ENCODE measurements at places on chromosomes 1 and 21. TPM values are rescaled to one million over a fixed set of nuclear protein-coding genes. Genes with fewer than 3 reads are reported as not detected.

DNA sequence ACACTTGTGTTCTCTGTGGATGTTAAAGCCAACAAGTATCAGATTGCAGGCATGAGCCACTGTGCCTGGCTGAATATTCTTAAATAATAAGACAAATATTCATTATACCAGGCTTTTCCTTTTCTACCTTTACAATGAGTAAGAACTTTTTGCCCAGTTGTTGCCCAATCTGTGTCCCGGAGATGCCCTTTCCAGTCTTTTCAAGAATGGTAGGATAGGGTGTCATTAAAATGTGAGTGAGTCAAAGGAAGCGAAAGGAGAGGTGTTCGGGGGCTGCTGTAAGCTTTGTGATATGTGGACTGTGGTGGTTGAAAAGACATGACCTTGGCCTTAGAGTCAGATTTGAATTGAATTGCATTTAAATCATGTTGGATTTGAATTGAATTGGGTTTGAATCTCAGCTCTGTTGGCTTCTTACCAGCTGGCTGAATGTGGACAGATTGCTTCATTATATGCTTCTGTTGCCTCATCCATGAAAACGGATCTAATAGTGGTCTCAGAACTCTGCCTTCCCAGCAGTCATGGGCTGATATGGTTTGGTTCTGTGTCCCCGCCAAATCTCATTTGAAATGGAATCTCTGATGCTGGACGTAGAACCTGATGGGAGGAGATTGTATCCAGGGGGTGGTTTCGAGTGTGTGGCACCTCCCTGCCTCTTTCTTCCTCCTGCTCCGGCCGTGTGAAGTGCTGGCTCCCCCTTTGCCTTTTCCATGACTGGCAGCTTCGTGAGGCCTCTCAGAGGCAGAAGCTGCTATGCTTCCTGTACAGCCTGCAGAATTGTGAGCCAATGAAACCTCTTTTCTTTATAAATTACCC is 22.7 kb upstream of the AADACL3 start:
- no peak for DNase-seq
- H3K27me3 ChIP-seq = no peaks in the 10 kb centered on the region
- no peaks in the 10 kb centered on the region for H3K36me3 ChIP-seq
- no peak overlapping the region for H3K27ac ChIP-seq
- H3K4me1 ChIP-seq = no peaks in the 10 kb centered on the region

DNA sequence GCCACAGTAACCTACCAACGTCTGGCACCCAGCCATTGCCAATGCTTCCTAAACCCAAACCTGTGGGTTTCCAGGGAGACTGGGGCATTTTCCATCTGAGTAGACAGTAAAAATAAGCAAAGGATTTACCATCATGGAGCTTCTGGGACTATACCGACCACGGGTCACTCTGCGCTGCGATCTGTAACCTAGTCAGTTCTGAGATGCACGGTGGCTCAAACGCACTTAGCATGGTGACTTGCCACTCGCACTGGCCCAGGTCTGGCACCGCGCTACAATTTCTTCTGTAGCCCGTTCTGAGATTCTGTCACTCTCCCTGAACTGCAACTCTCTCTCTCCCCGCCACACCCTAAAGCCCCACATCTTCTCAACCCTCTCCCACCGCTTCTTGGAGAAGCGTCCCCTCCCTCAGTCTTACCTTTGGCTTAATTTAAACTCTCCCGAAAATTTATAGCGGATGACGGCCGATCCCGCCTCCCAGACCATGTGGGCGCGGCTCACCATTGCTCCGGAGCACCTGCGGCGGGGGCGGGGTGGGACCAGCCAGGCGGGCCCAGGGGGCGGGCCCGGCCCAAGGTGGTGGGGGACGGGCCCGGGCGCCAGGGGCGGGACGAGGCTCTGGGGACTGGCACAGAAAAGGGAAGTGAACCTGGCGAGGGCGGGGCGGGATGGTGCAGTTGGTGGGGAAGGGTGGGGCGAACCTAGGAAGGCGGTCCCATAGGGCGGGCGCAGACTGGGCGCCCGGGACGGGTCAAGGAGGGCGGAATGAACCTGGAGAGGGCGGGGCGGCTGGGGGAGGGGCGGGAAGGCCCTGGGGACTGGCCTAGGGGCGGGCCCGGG is 493 bp upstream of the MAP3K21 start:
- peaks cover 11% of the 10 kb centered on the region for H3K4me1 ChIP-seq
- no peak overlapping the region for H3K27ac ChIP-seq
- DNase-seq = peak; percentile 51
- no peak overlapping the region for H3K4me3 ChIP-seq
- peaks cover 53% of the 10 kb centered on the region for H3K27me3 ChIP-seq
- 0 out of 2 replicates have a peak, but pooled peaks cover 5% of the 10 kb centered on the region for H3K36me3 ChIP-seq

DNA sequence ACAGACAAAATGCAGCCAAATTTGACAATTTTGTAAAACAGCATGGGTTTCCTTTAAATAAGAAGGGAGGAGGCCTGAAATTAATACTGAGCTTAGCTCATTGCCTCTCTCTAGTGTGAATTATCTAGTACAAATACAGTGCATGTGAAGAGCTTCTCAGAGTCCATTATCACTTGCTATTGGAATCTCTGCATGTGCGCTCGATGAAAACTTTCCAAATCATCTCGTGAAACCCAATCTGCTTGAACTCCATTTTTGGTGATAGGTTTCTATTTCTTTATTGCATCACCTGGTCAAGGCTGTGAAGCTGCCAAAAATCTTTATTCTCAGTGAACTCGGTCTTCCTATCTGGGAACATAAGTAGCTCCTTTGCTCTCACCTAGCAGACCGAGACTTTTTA is 49.5 kb upstream of the LYPLAL1 start:
- no peak for DNase-seq
- H3K27me3 ChIP-seq = no peaks in the 10 kb centered on the region
- H3K4me1 ChIP-seq = peaks cover 8% of the 10 kb centered on the region
- H3K27ac ChIP-seq = no peak overlapping the region
- H3K4me3 ChIP-seq = no peak overlapping the region

- H3K27ac ChIP-seq = peak overlapping the region; percentile 69
- DNase-seq = peak; percentile 26
- no peaks in the 10 kb centered on the region for H3K27me3 ChIP-seq
- no peak overlapping the region for H3K4me3 ChIP-seq
- H3K4me1 ChIP-seq = peaks cover 21% of the 10 kb centered on the region
These were observed 32.7 kb upstream of the ATP5PO start for GRCh38 chr21:33948096-33948950.

Gene ZNF683
- total RNA-seq = not detected

Gene PPFIA4
- total RNA-seq = not detected

Gene RHCE
- total RNA-seq = not detected

Gene RXRG
- total RNA-seq = not detected

Gene SMIM1
- not detected for total RNA-seq

Gene ERICH3
- total RNA-seq = not detected

Gene SYDE2
- 5.5 TPM for total RNA-seq

- no peak overlapping the region for H3K4me3 ChIP-seq
- H3K36me3 ChIP-seq = no peaks in the 10 kb centered on the region
- H3K27me3 ChIP-seq = no peaks in the 10 kb centered on the region
- DNase-seq = no peak
- H3K4me1 ChIP-seq = no peaks in the 10 kb centered on the region
- H3K27ac ChIP-seq = no peak overlapping the region
These were observed 111.3 kb downstream of the ERG start for GRCh38 chr21:38386967-38387366.
